ENCODE measurements at places on chromosomes 5 and 9.

GRCh38 chr9:95085036-95085770 is 232.3 kb downstream of the FANCC start:
- no peak for DNase-seq

DNA sequence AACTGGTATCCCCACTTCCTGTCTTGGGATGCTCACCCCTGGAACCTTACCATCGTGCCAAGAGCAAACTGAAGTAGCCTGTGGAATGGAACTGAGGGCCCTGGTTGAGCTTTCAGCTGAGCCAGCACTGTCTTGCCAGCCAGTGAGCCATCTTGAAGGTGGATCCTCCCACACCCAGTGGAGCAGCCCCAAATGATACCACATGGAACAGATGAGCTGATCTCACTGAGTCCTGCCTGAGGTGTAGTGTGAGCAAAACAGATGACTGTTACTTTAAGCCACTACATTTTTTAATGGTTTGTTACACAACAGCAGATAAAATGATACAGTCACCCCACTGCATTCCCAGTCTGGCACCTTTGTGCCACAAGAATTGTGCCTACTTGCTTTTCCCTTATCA is 2.2 kb upstream of the PCYOX1L start:
- no peak for DNase-seq

DNA sequence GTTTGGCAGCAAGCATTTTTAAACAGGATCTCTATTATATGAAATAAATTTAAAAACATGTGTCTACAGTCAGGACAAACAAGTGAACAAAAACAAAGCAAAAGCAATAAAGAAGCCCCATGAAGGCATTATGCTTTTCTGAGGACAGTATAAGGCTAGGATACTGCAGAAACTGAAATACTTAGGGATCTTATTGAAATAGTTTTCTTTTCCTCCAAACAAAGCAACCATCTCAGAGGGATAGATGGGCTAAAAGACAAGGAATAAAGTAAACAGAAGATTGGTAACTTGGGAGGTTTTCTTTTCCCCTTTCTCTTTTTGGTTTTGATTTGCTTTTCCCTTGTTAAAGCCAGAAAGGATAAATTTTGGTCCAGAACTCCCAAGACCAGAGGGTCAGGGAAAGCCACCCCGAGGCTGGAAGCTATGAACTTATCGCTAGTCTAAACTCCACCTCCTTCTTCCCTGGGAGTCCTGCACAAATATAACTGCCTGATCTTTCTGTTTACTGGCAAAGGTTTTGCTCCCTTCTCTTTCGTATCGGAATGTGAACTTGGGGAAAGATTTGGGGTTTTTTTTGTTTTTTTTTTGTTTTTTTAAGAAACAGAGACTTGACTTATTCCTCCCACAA is 164.0 kb downstream of the GHR start:
- no peak for DNase-seq

DNA sequence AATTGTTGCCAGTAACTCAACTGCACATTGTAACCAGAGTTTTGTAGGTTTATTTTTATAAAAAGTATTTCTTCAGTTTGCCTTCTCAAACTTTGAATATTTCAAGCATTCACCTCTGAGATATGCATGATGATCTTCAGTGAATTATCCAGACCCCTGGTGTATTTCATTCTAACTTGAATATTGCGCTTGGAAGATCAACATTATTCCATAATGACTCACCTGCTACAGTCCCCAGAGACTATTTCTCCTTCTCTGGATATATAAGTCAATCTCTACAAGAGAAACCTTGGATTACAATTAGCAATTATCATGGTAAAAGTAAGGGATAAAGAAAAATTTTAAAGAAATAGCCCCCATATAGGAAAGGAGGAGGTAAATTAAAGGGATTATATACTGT is 1041.0 kb downstream of the TLE1 start:
- DNase-seq: no peak

DNA sequence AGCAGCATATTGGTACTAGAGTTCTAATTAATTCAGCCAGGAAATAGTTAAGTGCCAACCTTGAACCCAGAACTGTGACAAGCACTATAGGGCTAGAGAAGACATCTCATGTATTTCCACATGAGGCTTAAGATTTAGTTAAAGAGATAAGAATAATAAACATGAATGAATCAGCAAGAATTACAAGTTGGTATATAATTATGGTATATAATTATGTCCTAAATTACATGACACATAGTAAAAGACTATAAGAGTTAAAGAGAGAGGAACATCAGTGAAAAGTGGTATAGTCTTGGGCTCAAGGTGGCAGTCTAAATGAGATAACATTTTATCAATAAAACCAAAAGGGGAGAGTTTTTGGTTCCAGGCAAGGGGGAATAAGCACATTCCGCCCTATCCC is 223.1 kb upstream of the NFIL3 start:
- DNase-seq: no peak

GRCh38 chr9:80518441-80518840 is 946.7 kb downstream of the TLE4 start:
- DNase-seq: no peak

DNA sequence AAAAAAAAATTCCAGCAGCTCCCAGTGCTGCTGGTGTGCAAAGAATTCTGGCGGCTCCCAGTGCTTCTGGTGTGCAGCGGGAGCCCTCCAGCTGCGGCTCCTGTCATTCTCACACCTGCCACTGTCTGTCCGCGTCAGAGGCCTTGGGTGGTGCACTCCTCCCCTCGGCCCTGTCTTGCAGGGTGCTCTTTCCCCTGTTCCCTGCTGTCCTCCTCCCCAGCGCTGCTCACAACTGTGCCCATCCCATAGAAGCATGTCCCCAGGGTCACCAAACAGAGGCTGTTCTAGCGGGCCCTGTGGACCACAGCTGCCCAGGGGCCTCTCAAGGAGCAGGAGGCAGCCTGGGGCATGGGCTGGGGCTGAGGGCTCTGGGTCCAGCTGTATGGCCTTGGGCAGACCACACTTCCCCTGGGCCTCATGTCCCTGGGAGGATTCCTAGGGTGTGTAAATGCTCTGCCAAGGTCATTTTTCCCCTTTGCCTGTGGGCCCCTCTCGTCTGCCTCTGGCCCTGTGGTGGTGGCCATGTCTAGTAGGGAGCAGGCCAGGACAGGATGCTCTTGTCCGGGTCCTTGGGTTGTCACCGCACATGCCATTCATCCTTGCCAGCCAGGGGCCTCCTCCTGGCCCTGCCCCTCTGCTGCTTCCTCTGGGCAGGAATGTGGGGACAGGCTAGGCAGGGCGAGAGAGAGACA is 68.2 kb downstream of the PHF2 start:
- peak; percentile 5 for DNase-seq

DNA sequence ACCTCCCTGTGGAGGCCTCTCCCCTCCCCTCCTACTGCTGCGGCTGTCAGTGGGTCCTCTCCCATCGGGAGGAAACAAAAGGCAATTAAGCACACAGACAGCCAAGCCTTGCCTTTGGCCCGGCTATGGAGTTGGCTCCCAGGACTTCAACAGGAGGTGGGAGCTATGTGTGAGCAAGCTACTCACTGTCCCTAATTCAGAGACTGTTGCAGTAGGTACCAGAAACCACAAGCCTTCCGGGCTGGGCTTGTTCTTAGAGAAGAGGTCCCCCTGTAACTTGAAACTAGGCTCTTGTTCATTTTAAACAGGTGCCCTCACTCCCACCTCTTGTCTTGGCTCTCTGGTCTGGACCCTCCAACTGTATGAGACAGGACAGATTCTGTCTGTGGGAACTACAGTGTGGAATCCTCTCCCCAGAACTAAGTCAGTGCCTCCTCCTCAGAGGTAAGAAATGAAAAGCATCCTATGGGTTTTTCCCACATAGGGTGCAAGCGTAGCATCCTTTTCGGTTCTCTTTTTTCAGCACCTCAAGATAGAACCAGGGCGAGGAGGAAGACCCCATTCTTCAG is 561.1 kb downstream of the EBF1 start:
- no peak for DNase-seq

GRCh38 chr5:175752826-175753535 is 95.1 kb downstream of the HRH2 start:
- DNase-seq: no peak

GRCh38 chr9:129495620-129496472 is 125.1 kb downstream of the C9orf50 start:
- DNase-seq: peak; percentile 97

GRCh38 chr9:76451234-76451633 is 7.7 kb upstream of the GCNT1 start:
- no peak for DNase-seq

DNA sequence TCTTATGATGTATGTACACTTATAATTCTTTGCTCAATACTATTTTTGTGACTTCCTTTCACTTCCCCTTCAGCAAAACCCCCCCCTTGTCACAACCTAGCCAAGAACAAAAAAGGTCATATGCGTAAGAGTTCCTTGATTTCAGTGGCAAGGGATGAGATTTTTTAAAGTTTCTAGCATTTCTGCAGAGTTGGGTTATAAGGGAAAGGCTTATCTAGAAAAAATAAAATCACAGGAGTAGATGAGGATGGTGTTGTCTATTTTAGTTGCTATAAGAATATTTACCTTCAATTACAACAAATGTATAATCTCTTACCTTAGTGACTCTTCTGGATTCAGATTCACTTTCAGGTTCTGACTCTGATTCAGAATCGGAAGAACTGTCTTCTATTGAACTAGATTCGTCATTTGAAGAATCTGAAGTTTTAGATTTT is 184.6 kb downstream of the AP3B1 start:
- no peak for DNase-seq

DNA sequence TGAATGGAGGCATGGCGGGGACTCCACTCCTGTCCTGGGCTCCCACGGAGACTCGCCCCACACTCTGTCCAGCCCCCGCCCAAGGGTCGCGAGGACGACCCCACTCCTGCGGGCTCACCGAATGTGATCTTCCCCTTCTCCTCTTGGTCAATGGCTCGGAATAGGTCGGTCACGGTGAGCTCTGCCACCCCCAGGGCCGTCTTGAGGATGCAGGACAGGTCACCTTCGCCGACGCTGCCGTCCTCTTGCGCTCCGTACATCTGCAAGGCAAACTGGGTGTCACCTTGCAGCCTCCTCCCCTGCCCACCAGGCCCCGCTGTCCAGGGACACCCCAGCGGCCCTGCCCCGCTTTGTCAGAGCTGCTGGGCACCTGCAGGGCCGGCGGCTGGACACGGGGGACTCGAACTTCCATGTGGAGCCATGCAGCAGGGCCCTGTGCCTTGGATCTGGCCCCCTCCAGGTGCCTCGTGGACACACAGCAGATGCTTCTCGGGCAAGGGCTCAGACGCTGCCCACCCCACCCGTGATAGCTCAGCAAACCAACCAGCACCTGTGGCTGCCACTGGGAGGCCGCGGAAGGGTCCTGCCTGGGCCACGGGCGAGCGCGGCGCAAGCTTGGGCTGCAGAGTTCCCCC is 21.5 kb upstream of the SLC6A3 start:
- peak; percentile 13 for DNase-seq

DNA sequence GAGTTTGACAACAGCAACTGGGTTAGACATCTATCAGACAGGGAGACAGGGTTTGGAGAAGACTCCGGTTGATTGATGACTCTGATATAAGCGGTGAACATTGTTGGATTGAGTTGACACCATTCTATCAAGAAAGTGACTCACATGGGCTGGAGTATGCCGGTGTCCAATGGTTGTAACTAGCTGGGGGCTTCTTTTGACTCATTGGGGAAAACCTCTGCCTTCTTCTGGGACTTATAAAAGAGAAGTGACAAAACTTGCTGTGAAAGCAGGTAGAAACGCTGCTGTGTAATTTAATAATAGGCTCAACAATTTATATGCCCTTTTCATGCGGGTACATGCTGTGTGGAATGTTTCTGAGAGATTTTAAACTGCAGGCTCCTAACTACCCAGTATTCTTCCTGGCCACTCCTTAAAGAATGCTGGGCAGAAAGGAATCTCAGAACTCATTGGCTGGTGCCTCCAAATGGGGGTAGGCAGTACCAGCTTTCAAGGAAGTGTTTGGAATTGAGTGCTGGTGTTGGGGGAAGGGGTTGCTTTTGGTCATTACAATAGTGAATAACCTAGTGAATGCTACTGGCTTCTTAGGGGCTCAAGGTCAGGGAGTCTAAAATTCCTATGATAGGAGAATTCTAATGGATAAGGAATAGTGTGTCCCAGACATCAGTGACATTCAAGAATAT is 43.9 kb downstream of the FYB1 start:
- DNase-seq: no peak
